GOT3 (cell line): ENCODE measurements at places on chromosomes 4 and X.

- no peak for DNase-seq
These were observed 595.0 kb downstream of the ACTRT1 start for GRCh38 chrX:127457161-127457560.

- no peak for DNase-seq
These were observed 43.2 kb upstream of the PDGFRA start for GRCh38 chr4:54185866-54186265.

- no peak for DNase-seq
These were observed 181.6 kb downstream of the LARP7 start for GRCh38 chr4:112818594-112818965.

- DNase-seq = no peak
These were observed 355.2 kb downstream of the DCAF12L2 start for GRCh38 chrX:125810856-125811255.

- no peak for DNase-seq
These were observed 56.7 kb downstream of the TSPAN5 start for GRCh38 chr4:98601708-98602107.

DNA sequence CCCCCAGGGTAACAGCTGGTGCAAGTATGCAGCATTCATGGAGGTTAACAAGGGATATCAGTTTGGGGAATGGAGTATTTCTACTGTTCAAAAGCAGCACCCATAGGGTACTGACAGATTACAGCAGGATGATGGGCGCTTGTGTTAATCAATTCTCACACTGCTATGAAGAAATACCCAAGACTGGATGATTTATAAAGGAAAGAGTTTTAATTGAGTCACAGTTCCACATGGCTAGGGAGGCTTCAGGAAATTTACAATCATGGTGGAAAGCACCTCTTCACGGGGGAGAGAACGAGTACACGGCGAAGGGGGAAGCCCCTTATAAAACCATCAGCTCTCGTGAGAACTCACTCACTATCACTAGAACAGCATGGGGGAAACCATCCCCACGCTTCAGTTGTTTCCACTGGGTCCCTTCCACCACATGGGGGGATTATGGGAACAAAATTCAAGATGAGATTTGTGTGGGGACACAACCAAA, 64.1 kb downstream of the TNIP2 start:
- no peak for DNase-seq
